CD4-positive, alpha-beta T cell treated with Interleukin-15 for 4 hours (primary cell): ENCODE measurements at places on chromosomes 2 and 18.

DNA sequence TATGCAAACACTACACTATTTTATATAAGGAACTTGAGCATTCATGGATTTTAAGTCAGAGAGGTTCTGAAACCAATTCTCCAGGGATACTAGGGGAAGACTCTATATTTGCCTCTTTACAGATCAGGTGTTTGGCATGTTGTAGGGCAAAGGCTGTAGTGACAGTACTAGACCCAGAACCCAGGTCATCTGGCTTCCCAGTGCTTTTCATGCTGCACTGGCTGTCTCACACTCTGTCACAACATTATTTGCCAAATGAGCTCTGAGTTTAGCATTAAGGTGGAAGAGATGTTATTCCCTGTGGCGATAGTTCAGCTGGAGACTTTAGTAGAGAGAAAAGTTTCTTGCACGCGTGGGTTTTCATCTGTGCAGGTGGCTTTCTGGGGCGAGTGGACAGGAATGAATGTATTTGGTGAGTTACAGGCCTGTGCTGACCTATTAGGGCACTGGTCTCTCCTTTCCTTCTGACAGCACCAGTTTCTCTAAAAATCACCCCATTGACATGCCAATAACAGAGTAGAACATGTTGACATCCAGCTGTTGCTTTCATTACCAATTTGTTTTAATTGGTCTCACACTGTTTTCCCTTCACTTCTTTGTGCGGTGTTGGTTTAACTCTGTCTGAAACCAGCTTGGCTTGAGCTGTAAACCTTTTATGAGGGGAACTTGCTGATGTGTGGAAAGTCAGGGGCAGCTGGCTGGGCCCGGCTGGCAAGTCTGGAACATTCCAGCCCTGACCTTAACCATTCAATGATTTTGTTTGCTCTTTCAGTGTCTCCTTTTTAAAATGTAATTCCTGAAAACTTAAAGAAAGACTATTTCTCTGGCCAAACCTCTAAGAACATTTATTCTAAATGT, 643.0 kb upstream of the FAM98A start:
- no peak for DNase-seq

DNA sequence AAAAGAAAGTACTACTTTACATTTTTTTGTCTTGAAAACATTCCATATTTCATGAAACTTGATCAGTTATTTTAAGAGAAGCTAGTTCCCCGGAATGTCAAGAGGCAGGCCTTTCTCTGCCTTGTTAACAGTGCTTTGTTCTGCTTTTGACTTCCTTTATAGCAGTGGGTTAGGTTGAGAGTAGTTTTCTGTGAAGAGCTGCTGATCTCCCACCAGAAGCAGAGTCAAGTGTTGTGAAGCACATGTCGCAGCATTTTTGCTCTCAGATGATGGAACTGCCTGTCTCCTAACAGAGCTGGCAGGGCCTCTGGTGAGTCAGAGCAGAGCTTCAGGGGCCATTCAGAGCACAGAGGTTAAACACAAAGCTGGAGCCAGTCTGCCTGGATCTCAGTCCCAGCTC, 871.8 kb downstream of the SLC4A3 start:
- no peak for DNase-seq

DNA sequence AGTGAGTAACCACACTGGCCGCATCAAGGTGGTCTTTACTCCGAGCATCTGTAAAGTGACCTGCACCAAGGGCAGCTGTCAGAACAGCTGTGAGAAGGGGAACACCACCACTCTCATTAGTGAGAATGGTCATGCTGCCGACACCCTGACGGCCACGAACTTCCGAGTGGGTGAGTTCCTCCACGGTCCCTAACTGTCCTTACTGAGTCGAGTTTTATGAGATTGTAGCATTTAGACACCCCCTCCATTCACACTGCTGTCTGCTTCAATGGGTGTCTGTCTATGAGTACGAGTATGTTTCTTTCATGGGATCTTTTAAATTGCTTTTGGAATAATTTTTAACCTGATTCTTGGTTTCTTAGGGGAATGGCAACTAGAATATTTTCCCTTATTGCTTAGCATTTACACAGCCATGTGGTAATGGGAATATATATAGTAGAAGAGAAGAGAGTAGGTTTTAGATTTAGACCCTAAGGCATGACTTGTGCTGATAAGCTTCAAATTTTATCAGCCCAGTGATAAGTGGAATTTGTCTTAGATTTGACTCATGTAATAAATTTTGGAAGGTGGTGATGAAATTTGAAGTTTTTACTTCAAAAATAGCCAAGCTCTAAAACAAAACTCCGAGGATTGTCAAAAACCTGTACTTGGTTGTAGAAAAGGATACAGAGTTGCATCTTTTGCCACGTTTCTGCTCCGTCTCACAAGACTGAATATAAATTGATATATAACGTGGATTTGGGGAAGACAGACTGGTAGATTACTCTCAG, 188.2 kb downstream of the LTBP1 start:
- no peak for DNase-seq

DNA sequence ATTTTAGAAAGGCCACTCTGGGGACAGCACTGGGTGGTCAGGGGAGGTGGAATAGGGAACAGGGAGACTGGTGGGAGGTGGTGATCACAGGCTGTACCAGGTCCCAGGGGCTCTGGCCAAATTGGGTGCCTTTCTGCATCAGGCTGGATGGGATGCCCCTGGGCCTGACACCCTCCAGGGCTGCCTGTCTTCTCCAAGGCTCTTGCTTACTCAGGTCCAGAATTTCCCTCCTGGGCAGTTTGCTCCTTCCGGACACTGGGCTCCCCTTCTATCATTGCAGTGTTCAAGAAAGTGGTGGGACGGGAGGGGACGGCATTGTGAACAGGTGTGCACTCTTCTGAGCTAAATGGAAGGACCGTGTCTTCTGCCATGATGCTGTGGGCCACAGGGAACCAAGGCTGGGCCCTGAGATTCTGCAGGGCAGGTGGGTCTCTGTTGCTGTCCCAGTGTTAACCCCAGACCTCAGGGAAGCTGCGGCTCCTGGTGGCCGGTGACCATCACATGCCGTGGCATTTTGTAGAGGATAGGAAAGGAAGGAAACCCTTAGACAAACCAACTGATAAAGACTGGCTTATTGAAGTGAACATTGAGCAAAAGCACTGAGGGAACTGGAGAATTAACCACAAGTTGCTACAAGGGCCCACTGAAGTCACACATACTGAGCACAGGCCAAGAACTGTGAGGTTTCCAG, 93.7 kb upstream of the HS6ST1 start:
- no peak for DNase-seq

GRCh38 chr18:56036741-56037140, 448.7 kb upstream of the TCF4 start:
- no peak for DNase-seq

DNA sequence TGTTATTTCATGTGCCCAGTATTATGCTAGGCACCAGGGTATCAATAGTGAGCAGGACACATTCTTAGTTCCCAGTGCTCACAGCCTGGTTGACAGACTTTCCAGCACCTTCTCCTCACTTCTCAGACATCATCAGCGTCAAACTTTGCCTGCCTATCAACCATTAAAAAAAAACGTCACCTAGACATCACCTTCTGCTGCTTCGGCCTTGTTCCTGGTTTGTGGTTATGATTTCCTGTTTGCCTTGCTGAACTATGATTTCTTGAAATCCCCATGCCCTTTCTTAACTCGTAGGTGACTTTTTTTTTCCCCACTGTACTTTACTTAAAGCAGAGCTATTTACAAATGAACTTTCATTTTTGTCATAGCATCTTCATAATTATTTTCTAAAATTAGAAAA, 60.4 kb upstream of the NABP1 start:
- DNase-seq = peak; percentile 80

DNA sequence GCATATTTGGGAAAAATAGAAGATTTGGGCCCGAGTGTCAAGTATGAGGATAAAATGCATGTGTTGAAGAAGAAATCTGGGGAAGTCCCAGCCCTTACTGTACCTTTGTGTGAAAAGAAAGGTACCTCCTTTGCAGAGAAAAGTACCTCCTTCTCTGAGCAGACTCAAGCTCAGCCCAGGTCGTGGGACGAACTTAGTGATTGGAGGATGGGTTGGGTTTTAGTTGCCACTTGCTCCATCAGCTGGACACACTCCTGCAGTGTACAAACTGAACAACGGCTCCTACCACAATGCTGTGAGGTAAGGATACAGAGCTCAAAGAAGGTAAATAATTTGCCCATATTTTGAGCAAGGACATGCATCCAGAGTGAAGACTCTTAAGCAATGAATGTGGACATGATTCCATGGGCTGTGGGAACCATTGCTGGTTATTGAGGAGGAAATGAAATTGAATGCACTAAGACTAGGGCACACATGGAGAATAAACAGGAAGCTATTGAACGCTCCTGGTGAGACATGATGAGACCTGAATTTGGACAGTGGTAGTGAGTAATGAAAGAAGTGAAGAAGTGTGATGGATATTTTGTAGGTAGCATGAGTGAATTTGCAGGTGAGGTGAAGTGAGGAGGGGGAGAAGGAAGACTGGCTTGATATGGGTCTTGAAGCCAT, 49.8 kb upstream of the IL1RL1 start:
- no peak for DNase-seq

GRCh38 chr18:48785091-48785614, 165.6 kb downstream of the SMAD7 start:
- DNase-seq = peak; percentile 34
